ENCODE measurements at places on chromosomes 12 and 14.

DNA sequence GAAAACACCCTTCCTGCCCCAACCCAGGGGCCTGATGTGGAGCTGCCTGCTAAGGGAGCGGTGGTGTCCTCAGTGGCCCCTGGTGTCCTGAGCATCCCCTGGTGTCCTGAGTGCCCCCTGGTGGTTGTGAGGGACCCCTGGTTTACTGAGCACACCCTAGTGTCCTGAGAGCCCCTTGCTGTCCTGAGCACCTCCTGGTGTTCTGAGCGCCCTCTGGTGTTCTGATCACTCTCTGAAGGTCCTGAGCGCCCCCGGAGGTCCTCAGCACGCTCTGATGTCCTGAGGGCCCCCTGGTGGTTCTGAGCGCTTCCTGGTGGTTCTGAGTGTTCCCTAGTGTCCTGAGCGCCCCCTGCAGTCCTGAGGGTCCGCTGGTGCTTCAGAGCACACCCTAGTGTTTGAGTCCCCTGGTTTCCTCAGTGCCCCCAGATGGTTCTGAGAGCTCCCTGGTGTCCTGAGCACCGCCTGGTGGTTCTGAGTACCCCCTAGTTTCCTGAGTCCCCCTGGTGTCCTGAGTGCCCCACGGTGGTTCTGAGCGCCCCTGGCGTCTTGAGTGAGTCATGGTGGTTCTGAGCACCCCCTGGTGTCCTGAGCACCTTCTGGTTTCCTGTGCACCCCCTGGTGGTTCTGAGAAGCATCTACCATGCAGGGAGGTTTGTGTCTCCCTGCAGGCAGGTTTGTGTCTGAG, 1004.2 kb downstream of the TMEM121 start:
- no peak for DNase-seq

- no peak for DNase-seq
These were observed 154.3 kb downstream of the VRK1 start for GRCh38 chr14:96951511-96951910.

DNA sequence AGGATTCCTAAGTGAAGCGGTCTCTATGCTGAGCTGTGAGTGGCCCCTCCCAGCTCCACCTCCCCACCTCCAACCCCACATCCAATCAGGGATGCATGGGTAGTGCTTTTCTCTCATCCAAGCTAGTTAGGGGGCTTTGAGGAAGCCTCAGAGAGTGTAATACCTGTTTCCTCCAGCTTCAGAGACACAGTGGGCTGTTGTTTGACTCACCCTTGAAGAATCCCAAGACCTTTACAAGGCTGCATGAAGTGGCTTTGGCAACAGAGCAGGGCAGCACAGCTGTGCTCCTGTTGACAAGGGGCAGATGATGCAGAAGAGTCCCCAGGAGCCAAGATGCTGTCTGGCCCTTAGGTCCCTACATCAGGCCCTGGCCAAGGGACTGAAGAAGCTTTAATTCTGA, 27.1 kb upstream of the CLMN start:
- no peak for DNase-seq

GRCh38 chr14:85334316-85334715, 195.6 kb upstream of the FLRT2 start:
- no peak for DNase-seq

DNA sequence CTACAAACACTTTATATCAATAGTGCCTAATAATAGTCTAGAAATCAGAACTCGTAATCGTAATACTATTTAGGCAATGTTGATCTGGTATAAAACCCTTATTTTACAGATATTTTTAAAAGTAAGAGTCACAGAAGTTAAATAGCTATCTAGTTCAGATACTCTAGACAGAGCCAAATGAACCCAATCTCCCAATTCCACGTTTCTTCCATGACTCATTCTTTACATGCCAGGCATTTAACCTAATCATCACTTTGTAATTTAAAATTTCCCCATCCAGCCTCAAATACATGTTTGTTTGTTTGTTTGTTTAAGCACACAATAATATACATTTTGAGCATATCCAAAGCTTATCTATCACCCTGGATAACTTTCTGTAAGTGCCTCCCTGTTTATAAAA, 36.4 kb upstream of the GARIN6 start:
- no peak for DNase-seq

DNA sequence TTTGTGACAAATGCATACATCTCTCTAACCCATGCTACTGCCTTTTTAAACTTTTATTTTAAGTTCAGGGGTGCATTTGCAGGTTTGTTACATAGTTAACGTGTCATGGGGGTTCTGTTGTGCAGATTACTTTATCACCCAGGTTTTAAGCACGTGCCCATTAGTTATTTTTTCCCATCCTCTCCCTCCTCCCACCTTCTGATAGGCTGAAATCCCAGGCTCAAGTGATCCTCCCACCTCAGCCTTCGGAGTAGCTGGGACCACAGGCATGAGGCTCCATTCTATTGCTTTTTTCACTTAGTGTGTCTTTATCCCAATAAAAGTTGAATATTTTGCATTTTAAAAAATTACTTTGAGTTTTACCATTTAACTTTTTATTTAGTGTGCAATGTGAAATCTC, 68.9 kb downstream of the BAZ1A start:
- no peak for DNase-seq

DNA sequence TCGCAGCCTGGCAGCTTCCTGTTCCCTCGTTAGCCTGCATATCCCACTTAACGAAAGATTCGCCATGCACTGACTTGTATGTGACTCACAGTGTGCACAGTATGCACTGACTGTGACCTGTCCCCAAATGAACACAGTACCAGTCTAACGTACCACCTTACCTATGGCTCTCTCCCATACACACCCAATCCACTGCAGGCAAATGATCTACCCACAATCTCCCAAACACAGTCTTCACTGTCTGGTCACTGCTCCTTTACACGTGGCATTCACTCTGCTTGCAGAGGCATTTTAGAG, 163.5 kb upstream of the EEA1 start:
- DNase-seq: no peak

- no peak for DNase-seq
These were observed 105.1 kb downstream of the SINHCAF start for GRCh38 chr12:31220633-31221550.

- no peak for DNase-seq
These were observed 4.5 kb upstream of the MAGOHB start for GRCh38 chr12:10617863-10618262.

DNA sequence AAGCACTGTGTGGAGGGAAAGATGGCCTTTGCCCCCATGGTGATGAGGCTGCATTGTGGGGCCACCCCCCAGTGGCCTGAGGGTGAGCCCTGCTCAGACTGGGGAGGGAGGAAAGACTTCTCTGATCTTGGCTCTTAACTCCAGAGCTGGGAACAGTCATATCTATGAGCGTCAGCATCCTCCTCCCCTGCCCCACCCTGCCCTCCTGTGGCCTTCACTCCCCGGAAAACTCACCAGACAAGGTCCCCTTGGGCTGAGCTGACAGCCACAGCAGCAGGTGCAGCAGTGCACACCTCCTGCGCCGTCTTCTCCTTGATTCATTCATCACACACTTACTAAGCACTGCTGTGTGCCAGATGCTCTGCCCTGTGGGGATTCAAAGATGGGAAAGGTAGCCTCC, 98.8 kb downstream of the B4GALNT3 start:
- no peak for DNase-seq

DNA sequence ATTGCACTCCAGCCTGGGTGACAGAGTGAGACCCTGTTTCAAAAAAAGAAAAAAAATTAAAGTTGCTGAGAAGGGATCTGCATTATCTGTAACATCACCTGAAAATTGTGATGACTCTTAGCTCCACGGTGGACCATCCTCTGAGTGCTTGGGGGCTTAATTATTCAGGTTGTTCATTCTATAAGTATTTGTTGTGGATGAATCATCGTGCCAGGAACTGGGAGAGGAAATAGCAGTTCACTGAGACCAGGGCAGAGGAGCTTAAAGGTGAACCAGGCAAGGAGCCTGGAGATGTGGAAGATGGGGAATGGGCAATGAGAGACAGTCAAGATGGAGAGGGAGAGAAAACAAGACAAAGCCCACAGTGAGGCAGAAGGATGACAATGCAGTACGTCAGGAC, 25.5 kb upstream of the GSC start:
- DNase-seq: no peak

DNA sequence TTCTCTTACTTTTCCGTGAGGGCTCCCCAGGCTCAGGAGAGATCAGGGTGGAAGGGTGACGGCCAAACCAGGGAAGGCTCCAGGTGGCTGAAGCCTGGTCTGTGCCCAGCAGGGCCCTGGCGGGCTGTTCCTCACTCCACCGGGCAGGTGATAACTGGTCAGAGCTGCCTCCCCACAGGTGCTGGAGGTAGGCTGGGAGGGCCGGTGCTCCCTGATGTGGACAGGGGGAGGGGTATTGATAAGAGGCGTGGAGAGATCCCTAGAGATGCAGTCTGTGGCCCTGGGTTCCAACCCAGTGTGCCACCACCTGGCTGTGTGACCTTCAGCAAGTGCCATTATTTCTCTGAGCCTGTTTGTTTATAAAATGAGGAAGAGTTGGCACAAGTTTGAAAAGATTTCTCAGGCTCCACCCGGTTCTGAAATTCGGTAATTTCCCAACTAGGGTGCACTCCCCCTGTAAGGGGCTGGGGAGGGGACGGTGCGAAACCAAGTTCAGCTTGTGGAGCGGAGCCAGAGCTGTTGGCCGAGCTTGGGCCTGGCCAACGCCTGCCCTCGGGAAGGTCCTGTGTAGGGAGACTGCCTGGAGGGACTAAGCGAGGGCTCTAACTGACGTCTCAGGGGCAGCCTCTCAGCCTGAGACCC, 1.0 kb upstream of the NR4A1 start:
- DNase-seq: no peak

DNA sequence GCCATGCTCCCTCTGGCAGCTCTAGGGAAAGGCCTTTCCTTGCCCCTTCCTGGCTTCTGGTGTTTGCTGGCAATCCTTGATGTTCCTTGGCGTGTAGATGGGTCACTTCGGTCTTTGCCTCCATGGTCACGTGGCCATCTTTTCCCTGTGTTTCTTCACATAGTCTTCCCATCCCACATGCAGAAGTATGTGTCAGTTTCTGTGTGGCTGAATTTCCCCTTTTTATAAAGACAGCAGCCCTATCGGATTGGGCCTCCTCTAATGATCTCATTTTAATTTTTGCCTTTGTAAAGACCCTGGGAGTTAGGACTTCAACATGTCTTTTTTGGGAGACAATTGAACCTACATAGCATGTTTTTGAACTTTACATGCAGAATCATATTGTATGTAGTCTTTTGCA, 107.2 kb upstream of the FGD4 start:
- no peak for DNase-seq

DNA sequence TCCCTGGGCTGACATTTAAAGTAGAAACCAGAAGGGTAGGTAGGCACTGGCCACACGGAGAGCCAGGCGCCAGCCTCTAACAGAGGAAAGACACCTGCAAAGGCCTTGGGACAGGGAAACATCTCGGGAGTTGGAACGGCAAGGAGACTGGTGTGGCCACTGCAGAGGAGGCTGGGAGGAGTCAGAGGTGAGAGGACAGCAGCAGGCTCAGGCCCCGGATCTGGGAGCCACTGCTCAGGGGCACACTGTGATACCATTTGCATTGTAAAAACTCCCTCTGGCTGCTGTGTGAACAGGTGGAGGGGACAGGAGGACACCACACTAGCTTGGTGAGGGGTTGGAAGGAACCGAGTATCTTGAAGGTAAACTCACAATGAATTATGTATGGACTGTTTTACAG, 2.7 kb downstream of the ANHX start:
- DNase-seq: no peak

DNA sequence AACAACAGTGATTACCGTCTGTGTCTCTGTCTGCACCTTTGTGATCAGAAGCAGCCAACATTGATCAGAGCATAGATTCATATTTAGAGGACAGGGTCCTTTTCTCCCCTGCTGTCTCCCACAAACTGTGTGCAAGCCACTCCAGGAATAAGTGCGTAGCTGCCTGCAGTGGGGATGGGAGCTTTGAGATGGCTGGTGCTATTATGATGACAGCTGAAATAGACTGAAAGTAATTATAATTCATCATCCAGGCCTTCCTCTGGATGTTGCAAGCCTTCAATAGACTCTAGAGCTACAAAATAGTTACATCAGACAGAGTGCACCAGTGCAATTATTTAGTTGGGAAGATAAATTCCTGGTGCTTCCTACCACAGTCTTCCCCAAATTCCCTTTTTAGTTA, 68.1 kb downstream of the BORCS5 start:
- DNase-seq: no peak

GRCh38 chr12:113232089-113232839, 11.0 kb downstream of the TPCN1 start:
- no peak for DNase-seq

GRCh38 chr12:108815875-108816594, 41.3 kb downstream of the SSH1 start:
- no peak for DNase-seq

- no peak for DNase-seq
These were observed 38.1 kb downstream of the DIO3 start for GRCh38 chr14:101599234-101599885.

- no peak for DNase-seq
These were observed 5.6 kb upstream of the COCH start for GRCh38 chr14:30868736-30869135.
